ENCODE measurements at places on chromosomes 16 and 17.

DNA sequence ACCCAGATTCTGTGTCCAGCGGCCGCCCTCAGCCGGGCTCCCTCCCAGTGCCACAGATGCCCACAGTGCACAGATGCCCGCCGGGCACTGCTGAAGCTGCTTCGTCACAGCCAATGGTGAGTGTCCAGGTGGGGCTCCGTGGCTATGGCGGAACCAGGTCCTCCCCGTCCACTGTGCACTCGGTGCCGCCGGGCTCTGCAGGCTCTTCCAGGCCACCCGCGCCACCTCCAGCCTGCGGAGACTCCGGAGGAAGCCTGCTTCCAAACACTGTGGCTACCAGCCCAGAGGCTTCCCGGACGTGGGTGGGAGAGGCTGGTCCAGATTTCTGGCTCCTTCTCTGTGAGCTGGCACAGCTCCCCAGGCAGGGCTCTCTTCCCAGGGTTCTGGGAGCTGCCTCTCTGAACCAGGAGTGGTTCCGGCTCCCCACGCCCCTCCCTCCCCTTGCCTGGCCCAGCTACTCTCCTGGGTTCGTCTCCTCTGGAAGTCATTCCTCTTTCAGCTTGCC, 2.8 kb upstream of the PYCR1 start:
- DNase-seq, result no peak

GRCh38 chr17:7716901-7717755, at the start of gene DNAH2:
TSS of gene DNAH2 (plus strand) at chr17:7717744. CDS start at chr17:7719735, 1,991 bp downstream.
- peak; percentile 38 for DNase-seq

GRCh38 chr16:84356591-84357116, 11.7 kb upstream of the ATP2C2 start:
- no peak for DNase-seq

DNA sequence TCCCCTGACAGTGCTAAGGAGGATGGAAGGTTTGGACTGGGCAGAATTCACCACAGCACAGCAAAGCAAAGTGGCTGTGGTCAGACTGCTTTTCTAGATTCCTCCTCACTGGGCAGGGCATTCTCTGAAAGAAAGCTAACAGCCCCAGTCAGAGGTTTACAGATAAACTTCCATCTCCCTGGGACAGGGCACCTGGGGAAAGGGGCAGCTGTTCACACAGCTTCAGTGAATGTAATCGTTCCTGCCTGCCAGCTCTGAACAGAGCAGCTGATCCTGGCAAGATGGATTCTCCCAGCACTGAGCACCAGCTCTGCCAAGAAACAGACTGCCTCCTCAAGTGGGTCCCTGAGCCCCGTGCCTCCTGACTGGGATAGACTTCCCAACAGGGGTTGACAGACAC, 42.4 kb upstream of the KIF2B start:
- no peak for DNase-seq

GRCh38 chr16:49489686-49490320, 116.2 kb downstream of the C16orf78 start:
- DNase-seq, result no peak

- no peak for DNase-seq
Observed at GRCh38 chr16:19432429-19432828, 14.7 kb downstream of the TMC5 start.

DNA sequence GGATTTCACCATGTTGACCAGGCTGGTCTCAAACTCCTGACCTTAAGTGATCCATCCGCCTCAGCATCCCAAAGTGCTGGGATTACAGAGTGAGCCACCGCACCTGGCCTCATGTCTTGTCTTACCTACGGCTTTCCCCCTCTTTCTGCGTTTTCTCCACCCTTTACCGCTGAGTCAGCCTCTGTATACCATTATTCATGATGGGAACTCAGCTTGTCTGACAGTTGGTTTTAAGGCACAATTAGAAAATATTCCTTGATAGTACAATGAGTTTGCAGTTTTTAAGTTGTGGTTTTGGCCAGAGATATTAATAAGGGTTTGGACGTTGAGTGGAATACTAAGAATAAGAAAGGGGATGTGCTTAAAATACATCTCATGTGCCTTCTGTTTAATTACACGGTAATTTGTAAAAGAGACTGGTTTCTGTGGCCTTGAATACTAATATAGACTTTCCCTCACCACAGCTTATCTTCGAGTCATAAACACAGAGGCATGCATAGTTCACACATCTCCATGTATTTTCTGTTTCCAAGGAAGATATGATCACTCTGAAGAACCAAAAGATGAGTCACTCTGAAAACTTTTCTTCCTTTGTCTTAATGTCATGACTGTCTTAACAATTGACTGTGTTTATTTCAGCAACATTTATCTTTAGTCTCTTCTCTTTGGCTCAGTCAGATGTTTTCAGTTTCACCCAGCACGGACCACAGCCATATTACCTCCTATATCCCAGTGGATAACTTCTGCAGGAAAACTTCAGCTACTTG, 54.4 kb downstream of the PITPNC1 start:
- no peak for DNase-seq

- DNase-seq, result no peak
Observed at GRCh38 chr17:40450175-40450574, 6.9 kb downstream of the IGFBP4 start.

GRCh38 chr17:79632432-79632735, 21.5 kb upstream of the RBFOX3 start:
- DNase-seq, result no peak

DNA sequence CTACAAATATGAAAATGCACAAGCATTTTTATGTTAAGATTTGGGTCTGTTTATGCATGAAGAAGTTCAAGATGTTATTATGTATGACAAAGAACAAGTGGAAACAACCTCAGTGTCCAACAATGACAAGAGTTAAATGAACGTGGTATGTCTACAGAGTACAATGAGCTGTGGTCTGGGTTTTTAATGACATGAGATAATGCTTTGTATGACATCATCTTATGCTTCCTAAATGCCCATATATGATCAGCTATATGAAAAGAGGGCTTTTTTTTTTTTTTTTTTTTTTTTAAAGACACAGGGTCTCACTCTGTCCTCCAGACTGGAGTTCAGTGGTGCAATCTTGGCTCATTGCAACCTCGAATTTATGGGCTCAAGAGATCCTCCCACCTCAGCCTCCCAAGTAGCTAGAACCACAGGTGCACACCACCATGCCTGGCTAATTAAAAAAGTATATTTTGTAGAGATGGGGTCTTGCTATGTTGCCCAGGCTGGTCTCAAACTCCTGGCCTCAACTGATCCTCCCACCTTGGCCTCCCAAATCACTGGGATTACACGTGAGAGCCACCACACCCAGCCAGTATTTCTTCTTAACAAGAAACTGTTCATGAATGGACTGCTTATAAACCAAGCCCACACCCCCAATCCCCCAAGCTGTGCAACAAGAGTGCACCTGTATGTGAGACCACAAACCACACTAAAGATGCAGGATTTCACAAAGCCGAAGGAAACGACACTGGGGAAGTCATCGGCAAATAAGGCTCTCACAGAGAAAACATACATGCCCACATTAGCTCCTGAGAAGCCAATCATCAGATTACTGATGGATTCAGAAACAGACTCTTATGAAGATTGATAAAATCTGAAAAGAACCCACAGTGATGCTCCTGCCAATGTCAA, 114.5 kb downstream of the CPPED1 start:
- peak; percentile 25 for DNase-seq

GRCh38 chr16:46607529-46607928, 13.7 kb downstream of the SHCBP1 start:
- DNase-seq, result no peak

DNA sequence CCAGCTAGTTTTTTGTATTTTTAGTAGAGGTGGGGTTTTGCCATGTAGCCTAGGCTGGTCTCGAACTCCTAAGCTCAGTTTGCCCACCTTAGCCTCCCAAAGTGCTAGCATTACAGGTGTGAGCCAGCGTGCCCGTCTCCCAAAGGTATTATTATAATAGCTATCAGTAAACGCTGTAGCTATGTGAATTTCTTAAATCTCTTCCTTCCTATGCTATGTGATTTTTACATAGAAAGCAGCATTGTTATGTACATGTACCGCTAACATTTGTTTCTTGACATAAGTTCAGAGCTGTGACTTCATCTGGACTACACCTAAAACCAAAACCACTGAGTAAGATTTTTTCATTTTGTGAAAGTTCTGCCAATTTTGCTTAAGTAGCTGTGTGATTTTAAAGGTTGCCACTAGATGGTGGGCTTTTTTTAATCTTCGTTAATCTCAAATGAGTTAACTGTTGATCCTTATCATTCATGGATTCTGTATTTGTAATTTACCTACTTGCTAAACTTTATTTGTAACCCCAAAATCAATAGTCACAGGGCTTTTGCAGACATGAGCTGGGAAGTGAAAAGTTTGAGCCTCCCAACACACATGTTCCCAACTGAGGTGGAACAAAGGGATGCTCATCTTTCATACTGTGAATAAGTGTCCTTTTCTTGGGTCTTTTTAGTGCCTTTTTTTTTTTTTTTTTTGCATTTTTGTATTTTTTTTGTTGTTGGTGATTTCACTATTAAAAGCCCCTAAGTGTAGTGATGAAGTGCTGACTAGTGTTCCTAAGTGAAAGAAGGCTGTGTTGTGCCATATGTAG, 21.9 kb downstream of the PRKAR1A start:
- no peak for DNase-seq

- DNase-seq, result no peak
Observed at GRCh38 chr17:76735586-76736348, 1.4 kb downstream of the SRSF2 start.

DNA sequence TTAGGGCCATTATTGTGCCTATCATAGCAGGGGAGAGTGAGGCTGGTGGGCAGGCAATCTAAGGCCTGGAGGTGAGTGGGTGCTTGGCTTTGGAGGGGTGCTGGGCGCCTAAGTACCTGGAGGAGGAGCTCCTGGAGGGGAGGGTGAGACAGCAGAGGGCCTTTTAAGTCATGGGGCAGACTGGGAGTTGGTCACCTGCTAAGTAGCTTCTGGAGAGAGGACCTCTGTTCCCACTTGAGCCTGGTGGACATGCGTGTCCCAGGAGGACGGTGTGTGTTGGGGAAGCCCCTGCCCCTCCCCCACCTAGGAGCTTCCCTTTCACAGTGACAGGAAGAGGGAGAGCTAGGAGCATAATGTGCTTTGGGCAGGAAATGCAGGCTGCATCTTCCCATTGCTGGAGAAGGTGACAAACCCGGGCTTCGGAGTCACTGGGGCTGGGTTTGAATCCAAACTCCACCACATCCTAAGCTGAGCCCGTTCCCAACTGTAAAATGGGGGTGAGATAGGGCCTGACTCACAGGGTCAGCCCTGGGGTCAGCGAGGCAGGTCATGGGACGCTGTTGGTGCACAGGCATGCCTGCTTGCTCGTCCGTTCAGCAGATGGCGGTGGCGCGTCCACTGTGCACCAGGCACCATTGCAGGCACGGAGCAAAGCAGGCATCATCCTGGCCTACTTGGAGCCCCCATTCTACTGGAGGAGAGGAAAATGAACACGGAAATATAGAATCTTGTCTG, 37.9 kb downstream of the CMIP start:
- DNase-seq, result no peak

DNA sequence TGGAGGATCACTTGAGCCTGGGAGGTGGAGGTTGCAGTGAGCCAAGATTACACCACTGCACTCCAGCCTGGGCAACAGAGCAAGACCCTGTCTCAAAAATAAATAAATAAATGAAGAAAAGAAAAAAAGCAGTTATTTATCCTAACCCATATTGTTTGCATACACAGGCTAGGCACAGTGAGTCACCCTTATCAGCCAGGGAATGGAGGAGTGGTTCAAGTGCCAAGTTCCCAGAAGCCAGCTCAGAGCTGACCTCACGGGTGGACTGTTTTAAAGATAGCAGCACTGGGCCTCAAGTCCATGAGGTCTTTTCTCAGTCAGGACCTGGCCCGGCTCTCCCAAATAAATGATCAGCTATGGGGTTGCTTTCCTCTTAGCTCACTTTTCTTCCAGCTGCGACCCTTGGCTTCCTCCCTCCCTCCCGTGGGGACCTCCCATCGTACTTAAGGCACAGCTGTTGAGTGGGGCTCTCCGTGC, 22.6 kb upstream of the MGAT5B start:
- DNase-seq, result no peak

- no peak for DNase-seq
Observed at GRCh38 chr17:45645330-45645729, 138.8 kb upstream of the CRHR1 start.

- DNase-seq, result no peak
Observed at GRCh38 chr16:57966986-57967385, 3.9 kb downstream of the CNGB1 start.

DNA sequence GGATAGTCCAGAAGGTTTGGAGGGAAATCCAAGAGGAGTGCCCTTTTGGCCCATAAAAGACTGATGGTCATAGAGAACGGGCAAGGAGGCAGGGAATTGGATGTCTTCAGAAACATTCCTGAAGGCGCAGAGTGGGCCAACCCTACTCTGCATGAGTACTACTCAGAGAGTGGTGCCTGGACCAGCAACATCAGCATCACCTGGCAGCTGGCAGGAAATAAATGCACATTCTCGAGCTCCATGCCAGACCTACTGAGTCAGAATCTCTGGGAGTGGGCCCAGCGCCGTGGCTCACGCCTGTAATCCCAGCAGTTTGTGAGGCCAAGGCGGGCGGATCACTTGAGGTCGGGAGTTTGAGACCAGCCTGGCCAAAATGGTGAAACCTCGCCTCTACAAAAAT, 27.1 kb upstream of the SLC39A11 start:
- DNase-seq, result no peak

- no peak for DNase-seq
Observed at GRCh38 chr17:31321966-31322365, 544 bp upstream of the EVI2A start.

- DNase-seq, result no peak
Observed at GRCh38 chr17:27993723-27994310, 48.7 kb upstream of the NLK start.

GRCh38 chr16:58732545-58733247, 1.4 kb downstream of the GOT2 start:
- no peak for DNase-seq

GRCh38 chr16:69870761-69871160, 80.4 kb upstream of the CLEC18A start:
- DNase-seq, result no peak

DNA sequence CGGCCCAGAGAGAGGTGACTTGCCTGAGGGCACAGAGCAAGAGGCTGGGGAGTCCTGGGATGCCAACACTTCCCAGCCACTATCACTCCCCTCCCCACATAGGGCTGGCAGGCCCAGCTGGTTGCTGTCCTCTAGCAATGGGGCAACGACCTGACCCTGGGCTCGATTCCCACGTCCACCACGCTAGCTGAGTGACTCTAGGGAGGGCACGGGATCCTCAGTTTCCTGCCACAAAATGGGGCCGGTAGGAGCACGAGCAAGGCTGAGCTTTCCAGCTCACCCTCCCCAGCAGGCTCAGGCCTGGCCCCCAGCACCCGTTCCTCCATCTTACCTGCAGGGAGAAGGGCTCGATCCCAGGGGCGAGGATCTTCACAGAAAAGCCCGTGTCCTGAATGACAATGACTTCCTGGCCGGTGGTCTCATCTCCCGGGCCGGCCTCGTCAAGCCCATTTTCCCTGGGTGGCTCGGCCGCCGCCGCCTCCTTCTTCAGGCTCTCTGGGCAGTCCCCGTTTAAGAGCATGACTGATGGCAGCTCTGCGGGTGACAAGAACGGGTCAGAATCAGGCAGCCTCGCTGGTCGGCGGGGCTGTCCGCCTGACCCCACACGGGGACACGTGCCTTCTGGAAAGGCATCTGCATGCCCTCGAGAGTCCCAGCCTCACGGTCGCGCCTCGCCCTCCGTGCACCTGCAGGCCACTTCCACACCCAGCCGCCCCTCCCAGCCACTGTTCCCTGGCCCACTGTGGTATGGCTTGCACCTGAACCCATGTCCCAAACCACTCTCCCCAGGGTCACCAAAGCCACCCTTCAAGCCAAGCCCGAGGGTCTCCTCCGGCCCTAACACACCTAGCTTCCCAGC, 7.3 kb downstream of the CLUH start:
- no peak for DNase-seq

- no peak for DNase-seq
Observed at GRCh38 chr17:4023220-4023619, 59.0 kb upstream of the ATP2A3 start.
